ENCODE measurements at places on chromosomes 13 and 19.

DNA sequence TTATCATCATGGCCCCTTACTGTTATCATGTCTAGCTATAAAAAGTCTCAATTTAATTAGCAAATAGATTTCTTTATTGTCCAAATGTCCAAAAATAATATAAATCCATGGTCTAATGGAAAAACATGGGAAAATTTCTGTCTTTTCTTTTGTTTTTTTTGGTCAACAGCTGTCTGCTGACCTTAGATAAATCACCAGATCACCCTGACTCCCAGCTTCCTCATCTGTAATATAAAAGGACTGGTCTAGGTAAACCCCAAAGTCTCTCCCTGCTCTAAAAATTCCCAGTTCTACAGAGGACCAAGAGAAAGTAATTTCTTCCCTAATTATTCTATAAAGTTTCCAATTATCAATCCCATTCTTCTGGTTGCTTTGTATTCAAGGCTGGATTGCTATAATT lies 30.7 kb upstream of the RCBTB2 start:
- no peak for DNase-seq

- no peak for DNase-seq
Observed at GRCh38 chr13:27194895-27195764, 23.5 kb upstream of the USP12 start.

GRCh38 chr13:114062754-114063153 lies 69.7 kb downstream of the RASA3 start:
- DNase-seq: no peak

- peak; percentile 35 for DNase-seq
Observed at GRCh38 chr13:46124531-46124966, 19.7 kb upstream of the CPB2 start.

GRCh38 chr13:23777575-23777870 lies 111.7 kb downstream of the MIPEP start:
- no peak for DNase-seq

GRCh38 chr19:3855320-3855719 lies 13.5 kb downstream of the ZFR2 start:
- no peak for DNase-seq

GRCh38 chr19:21117041-21117907 lies 24.6 kb upstream of the ZNF431 start:
- no peak for DNase-seq

DNA sequence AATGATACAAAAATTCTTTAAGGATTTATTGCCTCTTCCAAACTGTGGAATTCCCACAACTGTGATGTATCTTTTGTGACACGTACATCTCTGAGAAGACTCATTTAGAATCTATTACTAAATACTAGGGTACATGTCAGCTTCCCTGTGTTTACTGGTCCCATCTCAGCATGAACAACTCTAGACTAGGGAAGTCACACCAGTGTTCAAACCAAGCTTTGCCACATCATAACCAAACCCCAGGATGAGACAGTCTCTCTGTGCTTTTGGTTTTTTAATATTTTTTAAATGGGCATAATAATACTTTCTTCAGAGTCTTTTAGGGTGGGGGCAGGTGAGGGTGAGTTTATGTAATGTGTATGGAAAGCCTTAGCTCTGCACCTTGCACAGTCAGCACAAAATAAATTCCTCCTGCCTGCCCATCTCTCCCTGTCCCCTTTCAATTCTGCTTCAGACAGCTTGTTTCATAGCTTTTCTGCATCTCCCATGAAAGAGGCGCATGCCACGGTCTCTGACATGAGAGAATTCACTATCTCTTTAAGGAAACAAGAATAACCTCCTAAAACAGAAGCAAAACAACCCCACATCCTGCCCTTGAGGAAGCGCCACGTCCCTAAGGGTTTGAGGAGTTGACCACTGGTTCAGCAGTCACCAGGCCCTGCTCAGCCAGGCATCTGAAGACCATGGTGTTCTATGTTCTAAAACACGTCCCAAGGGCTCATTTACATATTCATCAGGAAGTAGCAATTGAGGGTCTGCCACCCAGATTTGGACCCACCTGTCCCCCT lies 174.5 kb downstream of the USP12 start:
- DNase-seq: no peak

DNA sequence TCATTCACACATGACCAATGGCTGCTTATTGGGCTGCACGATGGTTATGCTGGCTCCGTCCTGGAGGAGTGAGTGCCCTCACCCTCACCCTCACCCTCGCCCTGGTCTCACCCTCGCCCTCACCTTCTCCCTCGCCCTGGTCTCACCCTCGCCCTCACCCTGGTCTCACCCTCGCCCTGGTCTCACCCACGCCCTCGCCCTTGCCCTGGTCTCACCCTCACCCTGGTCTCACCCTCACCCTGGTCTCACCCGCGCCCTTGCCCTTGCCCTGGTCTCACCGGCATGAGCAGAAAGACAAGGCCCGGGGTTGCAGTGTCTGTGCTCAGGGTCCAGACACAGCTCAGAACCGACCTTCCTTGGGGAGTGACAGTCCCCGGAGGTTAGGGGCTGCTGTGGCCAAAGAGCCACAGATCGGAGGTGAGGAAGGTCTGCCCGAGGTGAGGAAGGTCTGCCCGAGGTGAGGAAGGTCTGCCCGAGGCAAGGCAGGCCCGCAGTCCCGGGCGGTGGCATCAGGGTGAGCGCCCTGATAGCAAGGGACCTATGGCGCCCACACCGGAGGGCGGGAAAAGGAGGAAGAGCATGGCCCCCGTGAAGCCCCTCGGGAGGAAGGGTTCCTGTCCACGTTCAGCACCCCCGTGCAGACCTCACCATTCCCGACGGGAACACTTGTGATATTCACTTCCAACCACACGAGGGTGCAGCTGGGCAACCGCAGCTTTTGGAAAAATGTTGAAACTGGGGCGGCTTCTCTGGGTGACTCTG lies 65.6 kb downstream of the MCF2L start:
- no peak for DNase-seq

DNA sequence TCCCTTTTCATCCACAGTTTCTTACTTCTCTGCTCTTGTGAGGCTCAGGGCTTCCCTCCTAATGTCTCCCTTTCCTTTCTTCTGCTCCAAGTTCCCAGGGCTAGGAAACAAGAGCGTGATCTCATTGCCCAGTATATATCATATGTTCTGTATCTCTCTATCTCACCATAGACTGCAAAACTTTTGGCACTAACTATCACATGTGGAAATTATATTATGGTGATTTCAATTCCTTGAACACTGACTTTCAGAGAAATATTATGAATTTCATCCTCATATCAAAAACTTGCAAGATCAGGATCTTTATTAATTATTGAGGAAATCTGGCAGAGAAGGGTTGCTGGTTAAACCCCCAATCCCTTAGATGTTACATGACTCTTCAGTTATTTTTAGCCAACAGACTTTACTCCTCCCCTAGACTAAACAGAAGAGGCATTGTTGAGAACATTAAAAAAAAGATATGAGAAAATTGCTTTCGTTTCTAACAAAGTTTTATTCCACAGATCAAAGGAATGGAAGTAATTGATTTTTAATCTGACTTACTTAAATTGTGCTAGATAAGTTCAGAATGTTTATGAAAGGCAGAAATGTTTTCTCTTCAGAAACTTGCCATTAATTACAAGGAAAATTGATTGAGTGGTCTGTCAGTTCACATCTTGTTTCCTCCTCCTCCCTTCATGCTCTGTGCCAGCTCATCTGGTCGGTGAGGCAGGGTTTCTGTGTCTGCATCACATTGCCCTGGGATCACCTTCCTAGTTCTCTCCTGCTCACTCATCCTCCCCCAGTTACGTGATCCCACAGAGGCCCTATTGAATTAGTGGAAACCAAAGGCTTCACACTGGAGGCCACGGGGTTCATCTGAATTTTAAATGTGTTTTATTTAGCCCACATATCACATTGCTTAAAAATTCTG lies 378.5 kb downstream of the LMO7 start:
- DNase-seq: no peak

- no peak for DNase-seq
Observed at GRCh38 chr19:309206-309565, 18.0 kb upstream of the PLPP2 start.

DNA sequence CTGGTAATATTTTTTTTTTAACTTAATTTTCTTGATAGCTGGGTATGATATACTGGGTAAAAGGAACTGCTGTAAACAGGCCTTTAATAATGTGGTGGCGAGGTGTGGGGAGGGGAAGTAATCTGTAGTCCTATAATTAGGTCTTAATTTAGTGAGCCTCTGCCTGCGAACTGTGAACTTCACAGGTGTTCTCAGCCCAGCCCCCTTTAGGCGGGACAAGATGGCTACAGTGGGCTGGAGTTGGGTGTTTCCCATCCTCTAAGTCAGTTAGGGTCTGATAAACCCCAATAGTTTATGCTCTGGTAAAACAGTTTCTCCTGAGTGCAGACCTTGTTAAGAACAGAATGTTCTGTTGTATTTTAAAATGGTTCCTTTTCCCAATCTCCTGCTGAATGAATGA lies 97.6 kb upstream of the SERP2 start:
- DNase-seq: no peak

- DNase-seq: peak; percentile 30
Observed at GRCh38 chr19:14686411-14686810, 3.4 kb upstream of the ZNF333 start.

- DNase-seq: no peak
Observed at GRCh38 chr13:37385956-37386670, 212.5 kb downstream of the POSTN start.

- no peak for DNase-seq
Observed at GRCh38 chr19:47716270-47716937, 3.2 kb downstream of the EHD2 start.

DNA sequence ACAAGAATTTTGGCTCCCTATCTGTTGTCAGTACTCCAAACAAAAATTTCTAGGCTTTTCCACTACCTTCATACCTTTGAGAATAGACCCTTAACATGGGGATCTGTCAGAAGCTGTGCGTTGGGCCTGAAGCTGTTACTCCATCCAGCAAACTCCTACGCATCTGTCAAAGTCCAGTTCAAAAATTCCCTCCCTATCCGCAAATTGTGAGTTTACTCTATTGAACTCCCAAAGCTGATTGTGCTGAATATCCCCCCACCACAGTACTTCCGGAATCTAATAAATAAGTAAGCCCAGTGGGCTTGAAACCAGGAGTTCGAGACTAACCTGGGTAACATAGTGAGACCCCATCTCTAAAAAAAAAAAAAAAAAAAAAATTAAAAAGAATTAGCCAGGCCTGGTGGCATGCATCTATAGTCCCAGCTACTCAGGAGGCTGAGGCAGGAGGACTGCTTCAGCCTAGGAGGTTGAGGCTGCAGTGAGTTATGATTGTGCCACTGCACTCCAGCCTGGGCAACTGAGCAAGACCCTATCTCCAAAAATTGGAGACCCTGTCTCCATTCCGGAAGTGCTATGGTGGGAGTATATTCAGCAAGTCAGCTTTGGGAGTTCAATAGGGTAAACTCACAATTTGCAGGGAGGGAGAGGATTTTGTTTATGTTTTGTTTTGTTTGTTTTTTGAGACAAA lies 930 bp upstream of the FBN3 start:
- no peak for DNase-seq

- no peak for DNase-seq
Observed at GRCh38 chr19:41321600-41322270, 11.8 kb downstream of the CCDC97 start.

DNA sequence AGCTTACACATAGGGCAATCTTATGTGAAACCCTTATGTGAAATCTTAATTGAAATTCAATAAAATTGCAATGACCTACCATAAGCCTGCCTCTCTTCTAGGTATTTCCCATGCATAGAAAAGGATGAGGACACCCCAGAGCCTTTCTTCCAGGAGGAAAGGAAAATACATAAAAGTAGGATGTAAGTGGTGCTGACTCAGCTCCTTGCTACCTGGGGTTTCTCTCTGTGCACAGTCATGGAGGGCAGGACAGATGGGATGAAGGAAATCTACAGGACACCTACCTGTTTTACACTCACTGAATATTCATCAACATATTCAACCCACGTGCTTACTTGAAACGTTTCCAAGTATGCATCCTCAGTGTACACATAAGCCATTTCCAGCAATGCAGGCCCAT lies 1299.2 kb upstream of the SLC10A2 start:
- DNase-seq: no peak

- no peak for DNase-seq
Observed at GRCh38 chr13:95023405-95023804, 277.8 kb downstream of the ABCC4 start.

- no peak for DNase-seq
Observed at GRCh38 chr13:87259479-87260083, 411.6 kb upstream of the SLITRK5 start.

DNA sequence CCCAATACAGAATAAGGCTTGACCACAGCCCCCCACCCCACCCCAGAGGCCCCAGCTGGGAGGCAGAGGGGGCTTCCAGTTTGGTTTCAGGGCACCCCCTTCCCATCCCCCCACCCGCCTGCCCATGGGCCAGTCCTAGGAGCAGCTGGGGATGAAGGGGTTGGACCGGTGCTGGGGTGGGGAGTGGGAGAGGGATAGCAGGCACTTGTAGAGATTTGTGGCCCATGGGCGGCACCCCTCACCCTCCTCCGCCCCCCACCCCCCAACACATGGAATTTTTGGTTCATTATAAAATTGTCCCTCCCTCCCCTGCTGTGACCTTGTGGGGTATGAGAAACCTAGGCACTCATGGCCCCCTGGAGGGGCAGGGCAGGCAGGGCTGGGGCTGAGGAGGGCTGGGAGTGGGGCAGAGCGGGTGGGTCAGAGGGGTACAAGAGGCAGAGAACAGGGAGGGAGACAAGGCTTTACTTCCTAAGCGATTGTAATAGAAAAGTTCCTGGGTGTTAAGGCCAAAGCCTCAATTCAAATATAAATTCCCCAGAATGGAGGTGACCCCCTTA lies 5.3 kb upstream of the GSK3A start:
- DNase-seq: no peak

DNA sequence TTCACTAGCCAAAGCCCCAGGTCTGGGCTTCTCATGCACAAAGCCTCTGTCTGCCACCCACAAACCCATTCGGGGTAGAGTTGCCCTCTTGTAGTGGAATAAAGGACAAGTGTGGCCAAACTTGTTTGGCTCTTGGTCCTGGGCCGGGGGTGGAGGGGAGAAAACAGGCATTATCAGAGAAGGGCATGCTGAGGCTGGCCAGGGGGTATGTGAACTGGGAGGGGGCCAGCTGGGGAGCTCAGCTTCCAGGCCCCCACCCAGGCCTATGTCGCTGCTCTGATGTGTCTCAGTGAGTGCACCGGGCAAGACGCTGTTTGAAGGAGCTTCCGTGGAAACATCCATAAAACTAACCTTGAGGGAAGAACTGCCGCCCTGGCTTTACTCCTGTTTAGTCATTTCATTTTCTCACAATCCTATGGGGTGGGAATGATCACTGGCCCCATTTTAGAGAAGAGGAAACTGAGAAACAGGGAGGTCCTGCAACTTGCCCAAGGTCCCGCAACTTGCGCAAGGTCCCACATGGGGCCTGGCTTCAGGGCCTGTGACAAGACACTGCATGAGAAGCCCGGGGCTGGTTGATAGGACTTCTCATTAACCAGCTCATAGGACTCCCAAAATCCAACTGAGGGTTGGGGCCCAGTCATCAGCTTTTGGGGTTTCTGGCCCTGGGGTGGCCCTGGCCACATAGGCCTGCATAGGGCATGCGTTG lies 30.8 kb downstream of the CCNE1 start:
- no peak for DNase-seq

GRCh38 chr13:44234566-44234965 lies 139.1 kb upstream of the SERP2 start:
- DNase-seq: no peak
